ENCODE measurements at places on chromosomes 7 and 10.

DNA sequence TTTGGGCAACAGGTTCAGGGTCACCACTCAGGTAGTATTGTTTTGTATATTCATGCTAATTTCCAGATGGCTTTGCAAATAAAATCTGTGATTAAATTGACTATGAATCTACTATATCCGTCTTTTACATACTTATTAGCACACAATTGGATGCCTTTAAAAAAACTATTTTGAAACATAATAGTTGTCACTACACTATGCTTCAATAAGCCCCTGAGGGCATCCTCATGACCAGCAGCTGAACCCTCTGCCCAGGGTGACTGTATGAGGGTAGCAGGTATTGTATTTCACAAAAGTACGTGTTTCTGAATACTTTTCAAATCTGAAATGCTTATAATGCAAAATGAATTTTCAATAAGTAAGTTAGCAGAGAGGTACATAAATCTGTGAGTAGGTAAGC, 97.3 kb downstream of the DNAH11 start:
- DNase-seq = no peak

- DNase-seq = no peak
These were observed 92.7 kb upstream of the MKX start for GRCh38 chr10:27838361-27838760.

DNA sequence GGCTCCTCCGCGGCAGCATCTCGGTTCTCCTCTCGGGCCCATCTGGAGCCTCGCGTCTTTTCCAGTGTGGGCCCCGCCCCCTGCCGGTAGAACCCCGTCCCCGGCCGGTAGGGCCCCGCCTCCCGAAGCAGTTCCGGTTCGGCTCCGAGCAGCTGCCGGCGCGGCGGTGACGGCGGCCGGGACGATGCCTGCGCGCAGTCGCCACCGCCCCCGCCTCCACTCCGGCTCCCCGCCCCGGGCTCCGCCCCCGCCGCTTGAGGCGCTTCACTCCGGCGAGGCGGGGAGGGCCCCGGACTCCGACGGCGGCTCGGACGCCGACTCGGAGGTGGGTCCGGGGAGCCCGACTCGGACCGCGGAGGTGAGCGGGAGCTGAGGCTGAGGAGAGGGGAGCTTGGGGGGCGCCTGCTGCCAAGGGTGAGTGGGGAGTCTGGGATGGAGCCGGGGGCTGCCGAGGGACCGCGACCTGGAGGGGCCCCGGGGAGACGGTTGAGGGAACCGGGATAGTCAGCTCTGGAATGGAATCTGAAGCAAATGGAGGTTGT, at the start of gene SAMD8:
SAMD8 (plus strand) TSS at position 292 of the 542 bp plus-strand sequence. CDS start 38,873 bp downstream, outside the sequence.
- DNase-seq = peak; percentile 97

- DNase-seq = no peak
These were observed 352.7 kb upstream of the SEMA3A start for GRCh38 chr7:84547331-84547730.

GRCh38 chr10:2772135-2772534, 295.2 kb upstream of the PFKP start:
- no peak for DNase-seq

DNA sequence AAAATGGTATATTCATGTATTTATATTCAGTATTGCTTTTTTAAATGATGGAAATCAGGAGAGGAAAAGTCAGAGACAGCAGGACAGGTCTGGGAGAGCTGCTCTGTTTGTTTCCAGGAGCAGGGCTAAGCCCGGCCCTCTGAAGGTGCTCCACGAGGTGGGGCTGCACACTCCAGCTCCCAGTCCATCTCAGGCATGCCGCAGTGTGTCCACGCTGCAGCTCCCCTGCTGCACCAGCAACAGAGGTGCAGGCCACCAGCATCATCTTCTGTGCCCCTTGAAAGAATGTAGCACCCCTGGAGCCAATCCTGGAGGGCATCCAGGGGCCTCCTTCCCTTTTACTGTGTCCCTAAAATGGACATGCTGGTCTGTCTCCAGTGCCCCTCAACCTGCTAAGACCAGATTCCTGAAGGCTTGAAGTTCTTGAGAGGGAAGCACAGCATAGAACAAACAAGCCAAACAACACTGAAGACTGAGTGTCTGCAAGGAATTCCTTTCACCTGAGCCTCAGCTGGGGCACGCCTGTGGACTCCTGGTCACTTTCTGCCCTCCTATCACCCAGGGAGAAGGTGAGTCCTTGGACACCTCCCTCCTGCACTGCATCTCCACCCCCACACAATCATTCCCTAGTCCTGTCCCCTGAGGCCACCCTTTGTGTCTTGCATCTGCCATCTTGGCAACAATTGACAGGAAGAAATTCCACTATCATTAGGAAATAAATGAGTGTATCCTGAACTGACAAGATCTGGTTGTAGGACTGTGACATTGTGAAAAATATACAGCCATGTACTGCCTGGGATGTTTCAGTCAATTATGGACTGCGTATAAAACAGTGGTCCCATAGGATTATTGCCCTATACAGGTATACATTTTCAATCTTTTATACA, 100.5 kb downstream of the CXCL12 start:
- DNase-seq = no peak

- DNase-seq = no peak
These were observed 67.1 kb downstream of the WDFY4 start for GRCh38 chr10:48751730-48752129.

GRCh38 chr7:137331378-137331777, 12.2 kb downstream of the PTN start:
- no peak for DNase-seq

DNA sequence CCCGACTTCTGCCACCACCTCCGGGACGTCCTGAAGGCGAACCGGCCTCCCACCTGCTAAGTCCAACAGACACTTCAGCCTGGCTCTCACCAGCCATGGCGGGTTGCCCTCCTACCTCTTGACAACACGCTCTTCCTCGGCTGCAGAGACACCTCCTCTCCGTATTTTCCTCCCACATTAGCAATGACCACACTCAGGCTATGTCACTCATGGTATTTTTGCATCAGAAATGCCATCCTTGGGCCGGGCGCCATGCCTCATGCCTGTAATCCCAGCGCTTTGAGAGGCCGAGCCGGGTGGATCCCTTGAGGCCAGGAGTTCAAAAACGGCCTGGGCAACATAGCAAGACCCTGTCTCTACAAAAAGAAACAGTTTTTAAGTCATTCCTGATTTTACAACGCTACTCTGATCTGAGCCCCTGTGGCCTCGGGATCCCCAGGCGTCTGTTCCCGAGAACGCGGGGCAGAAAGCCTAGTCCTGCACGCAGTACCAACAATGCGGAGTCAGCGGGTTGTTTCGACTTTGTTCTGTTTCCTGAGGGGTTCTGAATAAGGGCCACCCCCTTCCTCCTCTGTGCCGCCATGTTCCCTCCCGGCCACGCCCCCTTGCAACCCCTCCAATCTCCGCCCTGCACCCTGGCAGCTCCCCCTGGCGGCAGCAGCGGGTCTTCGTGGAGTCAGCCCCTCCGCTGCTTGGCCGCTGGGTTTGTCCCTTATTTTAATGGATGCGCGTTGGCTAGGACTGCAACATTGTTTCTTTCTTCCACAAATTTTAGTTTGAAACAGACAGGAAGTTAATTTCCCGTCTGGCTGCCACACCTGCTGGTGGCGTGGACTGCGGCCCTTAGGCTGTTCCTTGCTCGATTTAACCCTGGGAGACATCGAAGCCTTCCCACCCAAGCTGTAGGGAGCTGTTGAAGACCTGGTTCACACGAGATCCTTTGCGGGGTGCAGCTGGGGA, 9.7 kb upstream of the ZFAND2A start:
- DNase-seq = peak; percentile 96
